Cardiac septum (tissue), 1 donor: ENCODE measurements at places on chromosomes 2 and 18. TPM values are rescaled to one million over a fixed set of nuclear protein-coding genes. Genes with fewer than 3 reads are reported as not detected.

DNA sequence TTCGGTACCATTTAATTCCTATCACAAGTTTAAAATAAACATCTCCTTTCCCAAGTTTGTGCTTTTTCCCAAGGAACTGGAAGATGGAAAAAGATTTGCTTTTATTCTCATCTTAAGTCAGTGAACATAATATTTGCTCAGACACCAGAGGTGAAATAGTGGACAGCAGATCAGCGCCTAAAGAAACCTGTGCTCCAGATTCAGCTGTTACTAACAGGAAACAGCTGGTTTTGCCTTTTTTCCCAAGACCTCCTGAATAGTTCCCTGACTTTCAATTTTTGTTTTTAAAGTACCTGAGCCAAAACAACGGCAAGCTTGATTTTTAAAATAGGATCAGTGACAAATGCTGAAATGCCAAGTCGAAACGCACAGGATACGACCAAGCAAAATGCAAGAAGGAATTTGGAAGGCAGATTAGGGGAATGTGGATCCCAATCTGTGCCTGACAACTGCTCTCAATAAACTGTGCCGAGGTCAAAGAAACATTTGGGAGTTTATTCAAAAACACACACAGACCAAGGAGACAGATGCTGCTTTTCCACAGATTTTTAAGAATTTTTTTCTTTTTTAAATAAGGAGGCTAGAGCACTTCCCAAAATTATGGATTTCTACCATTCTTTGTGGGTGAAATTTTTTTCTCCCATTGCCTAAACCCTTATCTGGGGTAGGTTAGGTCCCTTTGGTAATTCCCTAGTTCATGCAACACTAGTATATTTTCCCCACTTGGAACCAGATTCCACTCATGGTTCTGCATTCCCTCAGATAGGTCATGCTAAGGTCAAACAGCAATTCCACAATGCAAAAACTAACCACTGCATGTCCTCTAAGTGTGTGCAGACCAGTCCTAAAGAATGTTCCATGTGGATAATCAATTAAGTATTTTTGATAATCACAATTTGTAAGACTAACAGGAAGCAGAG, 121.5 kb upstream of the PDE1A start:
- DNase-seq, result no peak

Gene FSHR
- not detected for total RNA-seq

Gene CDH19
- 14.8 TPM for total RNA-seq

Gene CERKL
- total RNA-seq, result 0.11 TPM
